ENCODE measurements at places on chromosomes 5 and 9.
A peak's percentile ranks its signal among the peaks of the same experiment; 100 is the strongest.

GRCh38 chr5:115589043-115589442, 13.2 kb downstream of the TICAM2 start:
- DNase-seq: no peak

DNA sequence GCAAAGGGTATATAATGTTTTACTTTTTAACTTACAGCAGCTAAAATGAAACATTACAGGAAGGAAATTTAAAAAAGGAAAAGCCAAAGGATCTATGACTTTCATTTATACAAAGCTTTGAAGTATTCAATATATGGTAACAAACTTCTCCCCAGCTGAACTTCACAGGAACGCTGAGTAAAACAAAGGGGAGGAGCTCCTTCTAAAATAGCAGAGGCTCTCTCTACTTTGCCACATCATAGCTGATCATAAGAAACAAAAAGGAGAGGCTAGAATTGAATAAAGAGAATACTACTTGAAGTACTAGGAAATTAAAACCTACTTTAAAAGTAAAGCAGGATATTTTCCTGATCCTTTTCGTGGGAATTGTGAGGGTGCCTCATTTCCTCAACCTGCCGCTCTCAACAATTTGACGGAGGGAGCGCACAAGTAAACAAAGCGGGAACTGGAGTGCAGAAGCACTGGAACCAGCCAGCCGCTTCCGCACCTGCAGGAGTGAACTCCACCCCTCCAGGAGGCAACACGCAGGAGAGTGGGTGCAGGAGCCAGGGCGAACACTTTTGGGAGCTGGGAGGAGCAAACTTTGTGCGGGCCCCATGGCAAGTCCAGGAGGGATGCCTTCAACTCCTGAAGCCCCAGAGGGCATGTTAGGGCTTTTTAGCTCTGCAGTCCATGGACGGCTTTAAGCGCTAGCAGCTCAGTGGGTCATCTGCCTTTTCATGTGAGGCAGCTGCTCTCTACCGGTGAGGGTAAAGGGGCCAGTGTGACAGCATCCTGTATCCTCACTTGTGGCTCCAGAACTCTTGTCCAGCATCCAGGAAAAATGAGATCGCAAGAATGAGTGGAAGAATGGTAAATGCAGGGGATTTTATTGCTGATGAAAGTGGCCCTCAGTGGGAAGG, 757.4 kb downstream of the PTPRD start:
- DNase-seq: no peak

DNA sequence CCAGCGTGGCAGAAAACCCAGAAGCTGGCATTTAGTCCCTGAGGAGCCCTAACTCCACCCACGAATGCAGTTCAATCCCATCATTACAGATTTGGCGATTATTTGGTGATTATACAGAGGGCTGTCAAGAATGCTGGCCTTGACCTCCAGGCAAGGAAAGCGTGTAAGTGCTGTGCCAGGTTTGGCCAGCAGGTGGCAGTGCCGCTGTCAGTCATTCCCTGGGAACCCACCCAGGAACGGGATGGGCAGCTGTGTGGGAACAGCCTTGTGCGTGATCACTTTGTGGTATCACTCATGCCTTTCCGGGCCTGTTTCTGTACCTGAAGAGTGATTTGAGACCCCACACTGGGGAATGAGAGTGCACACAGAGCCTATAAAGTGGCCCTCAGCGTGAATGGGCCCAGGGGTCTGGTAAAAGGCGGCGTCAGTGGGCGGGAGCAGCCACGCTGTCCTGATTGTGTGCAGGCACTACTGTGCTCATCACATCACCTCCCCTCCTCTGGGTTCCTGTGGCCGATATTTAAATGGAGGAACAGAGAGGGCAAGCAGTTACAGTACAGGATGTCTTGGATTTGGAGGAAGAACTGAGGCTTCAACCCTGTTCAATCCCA, 215.6 kb downstream of the ROR2 start:
- DNase-seq: peak; percentile 26

GRCh38 chr9:18314316-18314715, 159.6 kb upstream of the ADAMTSL1 start:
- no peak for DNase-seq
